CD4-positive, alpha-beta T cell treated with Interferon gamma for 1 hour (primary cell): ENCODE measurements at places on chromosomes 6 and 20.

DNA sequence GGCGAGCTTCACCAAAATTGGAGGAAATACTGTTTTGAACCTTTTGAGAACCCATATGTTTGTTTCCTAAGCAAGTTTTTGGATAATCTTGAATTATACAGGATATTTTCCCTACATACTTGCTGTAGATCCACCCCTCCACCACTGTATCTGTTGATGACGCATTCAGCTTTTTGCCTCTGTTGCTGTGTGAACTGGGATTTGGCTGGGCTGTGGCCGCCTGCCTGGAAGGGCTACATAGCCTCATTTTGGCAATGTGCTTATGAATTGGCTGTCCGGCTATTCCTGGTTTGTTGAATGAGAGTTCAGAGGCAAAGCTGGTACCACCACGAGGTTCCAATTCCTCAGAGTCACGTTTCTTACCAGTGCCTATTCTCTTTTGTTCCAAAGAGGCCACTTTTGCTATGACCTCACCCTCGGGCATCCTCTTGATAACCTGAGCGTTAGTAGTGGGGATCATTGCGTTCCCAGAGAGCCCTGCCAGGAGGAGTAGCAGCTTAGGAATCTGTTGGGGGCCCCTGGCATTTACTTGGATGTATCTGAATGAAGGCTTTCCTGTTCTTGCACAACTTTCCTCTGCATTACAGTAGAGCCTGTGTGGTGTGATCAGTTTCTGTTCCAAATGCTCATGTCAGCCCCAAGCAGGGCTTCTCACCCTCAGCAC is 6.4 kb downstream of the FAM83D start:
- no peak for DNase-seq

GRCh38 chr6:111667931-111668330 is 62.3 kb upstream of the TRAF3IP2 start:
- no peak for DNase-seq

DNA sequence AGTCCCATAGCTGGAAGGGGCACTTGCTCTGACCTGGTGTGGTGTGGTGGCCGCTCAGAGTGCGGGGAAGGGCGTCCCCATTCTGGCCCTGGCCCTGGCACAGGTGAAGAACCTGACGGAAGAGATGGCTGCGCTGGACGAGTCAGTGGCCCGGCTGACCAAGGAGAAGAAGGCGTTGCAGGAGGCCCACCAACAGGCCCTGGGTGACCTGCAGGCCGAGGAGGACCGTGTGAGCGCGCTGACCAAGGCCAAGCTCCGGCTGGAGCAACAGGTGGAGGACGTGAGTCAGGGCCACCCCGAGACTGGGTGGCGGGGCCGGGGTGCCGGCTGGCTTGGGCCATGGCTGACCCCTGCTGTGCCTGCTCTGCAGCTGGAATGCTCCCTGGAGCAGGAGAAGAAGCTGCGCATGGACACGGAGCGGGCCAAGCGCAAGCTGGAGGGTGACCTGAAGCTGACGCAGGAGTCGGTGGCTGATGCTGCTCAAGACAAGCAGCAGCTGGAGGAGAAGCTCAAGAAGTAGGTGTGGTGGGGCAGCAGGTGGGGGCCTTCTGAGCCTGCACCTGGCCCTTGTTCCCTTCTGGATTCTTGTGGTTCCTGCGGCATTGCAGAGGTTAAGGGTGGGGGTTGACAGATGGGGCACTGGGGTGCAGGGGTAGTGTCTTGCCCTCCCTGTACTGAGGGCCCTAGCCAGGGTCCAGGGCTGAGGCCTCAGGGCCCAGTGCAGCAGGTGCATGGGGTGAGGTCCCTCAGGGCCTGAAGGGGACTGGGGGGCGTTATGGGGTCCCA is 40.8 kb downstream of the MYH7B start:
- DNase-seq: no peak

GRCh38 chr6:45613656-45614055 is 235.9 kb upstream of the SUPT3H start:
- no peak for DNase-seq

- DNase-seq: peak; percentile 33
Observed at GRCh38 chr20:19212821-19213502, 520 bp downstream of the SLC24A3 start.

DNA sequence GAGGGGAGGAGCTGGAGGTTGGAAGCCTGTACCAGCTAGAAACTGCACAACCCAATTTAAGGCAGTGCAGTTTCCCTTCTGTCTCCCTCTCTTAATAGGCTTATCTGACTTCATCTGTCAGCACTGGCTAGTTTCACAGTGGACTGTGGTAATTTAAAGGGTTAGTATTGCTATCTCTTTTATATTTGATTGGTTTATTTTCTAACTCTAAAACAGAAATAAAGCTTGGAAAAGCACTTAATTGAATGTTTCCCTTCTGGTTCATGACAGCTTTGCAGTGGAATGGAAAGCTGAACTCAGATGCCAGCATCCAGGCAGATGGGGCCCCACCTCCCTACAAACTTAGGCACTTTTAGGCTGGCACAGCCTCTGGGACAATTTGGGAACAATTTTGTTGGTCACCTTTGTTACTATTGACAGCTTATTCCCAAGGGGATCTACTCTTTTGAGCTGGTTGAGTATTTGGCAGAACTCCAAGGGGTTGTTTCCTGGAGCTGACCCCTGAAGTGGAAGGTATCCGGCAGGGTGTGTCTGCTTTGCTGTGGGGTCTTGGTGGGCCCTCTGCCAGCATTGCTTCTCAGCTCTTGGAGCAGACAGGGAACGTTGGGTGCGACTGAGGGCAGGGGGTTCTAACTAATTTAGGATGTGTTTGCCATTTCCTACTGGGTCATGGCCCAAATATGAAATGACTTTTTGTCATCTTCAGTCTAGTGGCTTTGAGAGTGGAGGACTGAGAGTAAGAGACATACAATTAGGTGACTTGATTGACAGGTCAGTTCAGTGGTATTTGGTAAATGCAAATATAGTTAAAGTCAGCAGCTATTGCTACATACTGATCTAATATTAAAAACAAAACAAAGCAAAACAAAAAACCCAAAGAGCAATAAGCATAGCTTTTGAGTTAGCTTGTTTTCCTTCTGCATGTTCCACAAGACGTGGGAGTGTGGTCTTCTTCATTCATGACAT is 9.3 kb downstream of the SH3BGRL2 start:
- no peak for DNase-seq

GRCh38 chr6:158764183-158764849 is 54.9 kb downstream of the EZR start:
- DNase-seq: no peak

- DNase-seq: no peak
Observed at GRCh38 chr6:49713346-49713745, at the start of gene CRISP2. CRISP2 (minus strand) TSS chr6:49713543; CDS start chr6:49709196, 4,347 bp downstream.

DNA sequence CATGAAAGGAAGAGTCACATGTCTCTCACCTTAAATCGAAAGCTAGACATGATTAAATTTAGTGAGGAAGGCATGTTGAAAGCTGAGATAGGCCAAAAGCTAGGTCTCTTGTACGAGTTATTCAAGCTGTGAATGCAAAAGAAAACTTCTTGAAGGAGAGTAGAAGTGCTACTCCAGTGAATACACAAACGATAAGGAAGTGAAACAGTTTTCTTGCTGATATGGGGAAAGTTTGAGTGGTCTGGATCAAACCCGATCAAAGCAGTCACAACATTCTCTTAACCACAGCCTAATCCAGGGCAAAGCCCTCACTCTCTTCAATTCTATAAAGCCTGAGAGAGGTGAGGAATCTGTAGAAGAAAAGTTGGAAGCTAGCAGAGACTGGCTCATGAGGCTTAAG is 1.9 kb upstream of the TPD52L1 start:
- no peak for DNase-seq

- DNase-seq: no peak
Observed at GRCh38 chr6:28429781-28430180, 13.5 kb downstream of the ZSCAN23 start.

DNA sequence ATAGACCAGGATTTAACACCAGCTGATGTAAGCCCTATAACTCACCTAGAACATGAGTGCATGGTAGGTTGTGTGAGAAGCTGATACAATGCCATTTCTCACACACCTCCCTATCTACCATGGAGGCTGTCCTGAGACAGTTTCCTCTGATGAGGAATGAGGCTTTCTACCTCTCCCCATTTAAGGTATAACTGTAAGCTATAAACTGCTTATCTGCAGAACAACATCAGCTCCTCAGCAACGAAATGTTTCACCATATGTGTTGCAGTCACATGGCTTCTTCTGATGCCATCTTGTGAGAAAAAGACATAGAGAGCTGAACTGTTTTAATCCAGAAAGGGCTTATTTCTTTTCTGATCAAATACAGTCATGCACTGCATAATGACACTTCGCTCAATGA is 20.7 kb downstream of the ZKSCAN3 start:
- no peak for DNase-seq

DNA sequence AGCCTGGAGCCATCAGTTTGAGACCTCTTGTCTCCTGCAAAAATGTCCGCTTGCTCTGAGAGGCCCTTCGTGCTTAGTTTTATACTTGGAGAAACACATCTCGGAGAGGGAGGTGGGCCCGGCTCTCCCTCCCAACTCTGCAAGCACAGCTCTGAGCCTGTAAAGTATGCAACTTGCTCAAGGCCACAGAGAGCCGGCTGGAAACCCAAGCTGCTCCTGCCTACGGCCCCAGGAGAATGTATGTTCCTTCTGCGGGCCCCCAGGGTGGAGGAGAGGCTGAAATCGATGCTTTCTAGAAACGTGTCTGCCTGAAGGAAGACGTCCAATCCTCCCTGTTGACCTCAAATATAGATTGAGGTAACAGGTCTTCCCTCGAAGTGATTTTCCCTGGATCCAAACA is 205.4 kb downstream of the PREX1 start:
- DNase-seq: no peak

DNA sequence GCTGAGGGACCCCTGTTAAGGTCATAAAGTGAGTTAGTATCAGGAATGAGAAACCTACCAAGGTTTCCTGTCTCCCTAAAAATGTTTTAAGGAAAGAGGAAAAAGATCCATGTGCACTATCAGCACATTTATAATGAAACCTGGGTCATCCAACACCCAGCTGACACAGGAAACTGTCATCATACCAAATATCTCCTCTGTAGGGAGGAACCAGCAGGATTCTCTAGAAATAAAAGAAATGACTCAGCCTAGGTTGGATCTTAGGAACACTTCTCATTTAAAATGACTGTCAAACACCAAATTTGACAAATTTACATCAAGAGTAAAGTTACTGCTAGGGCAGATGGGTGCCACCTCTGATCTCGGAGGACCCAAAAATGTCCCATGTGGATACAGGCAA is 21.7 kb downstream of the GFOD1 start:
- no peak for DNase-seq

DNA sequence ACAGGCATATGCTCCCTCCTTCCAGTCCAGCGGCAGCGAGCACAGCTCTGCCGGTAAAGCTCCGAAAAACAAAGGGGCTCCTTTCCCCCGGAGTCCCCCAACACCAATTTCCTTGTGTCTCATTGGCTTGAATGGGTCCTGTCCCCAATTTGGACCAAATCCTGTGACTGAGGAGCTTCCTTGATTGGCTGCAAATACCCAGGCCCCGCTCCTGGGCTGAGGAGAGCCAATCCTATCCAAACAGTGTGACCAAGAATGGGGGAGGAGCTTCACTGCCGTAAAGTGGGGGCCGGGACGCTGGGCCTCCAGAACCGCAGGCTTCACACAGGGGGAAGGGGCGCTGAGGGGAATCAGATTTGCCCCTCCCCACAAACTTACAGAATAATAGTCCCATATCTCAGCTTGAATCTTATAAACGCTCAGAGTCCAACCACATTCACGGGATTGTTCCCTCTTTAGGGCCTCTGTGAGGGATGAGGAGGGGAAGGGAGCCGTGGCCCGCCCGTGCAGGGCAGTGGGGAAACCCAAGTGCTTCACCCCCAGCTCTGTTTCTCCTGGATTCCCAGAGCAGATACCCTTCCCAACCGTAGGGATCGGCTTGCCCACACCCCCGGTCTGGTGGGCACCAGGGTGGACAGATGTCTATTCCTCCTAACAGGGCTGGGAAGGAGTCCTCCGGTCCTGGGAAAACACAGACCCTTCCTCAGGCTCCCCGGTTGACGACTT is 141.0 kb upstream of the MLN start:
- no peak for DNase-seq

DNA sequence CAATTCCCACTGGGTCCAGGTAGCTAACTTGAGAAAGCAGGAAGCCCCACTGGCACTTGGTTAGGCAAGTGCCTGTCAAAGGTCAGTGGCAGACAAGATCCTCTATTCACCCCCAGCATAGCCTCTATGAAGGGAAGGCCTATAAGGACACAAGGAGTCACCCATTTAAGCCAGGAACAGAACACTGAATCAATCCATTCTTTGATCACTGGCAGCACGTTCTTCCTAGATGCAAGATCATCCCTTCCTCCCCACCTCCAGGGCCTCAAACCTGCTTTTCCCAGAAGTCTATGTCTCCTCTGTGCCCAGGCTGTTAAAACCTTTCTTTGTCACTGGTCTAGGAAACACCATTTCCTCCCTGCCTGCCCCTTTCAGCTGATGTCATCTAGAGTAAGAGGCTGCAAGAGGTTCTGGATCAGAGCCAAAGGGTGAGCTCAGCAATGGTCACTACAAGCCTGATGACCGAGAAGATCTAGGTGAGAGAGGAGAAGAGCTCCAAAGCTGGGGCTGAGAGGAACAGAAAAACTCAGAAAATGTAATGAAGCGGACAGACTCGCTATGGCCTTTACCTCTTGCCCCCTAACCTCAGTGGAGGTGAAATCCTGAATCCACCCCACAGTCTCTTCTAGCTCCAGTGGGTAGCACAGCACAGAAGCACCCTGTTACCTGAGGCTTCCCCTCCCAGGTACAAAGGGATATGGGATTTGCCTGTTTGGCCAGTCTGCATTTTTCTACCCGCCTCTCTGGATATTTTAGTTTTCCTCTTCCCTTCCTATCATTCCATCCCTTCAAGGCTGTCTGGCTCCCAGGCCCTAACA is 1.8 kb downstream of the GTPBP2 start:
- peak; percentile 53 for DNase-seq

DNA sequence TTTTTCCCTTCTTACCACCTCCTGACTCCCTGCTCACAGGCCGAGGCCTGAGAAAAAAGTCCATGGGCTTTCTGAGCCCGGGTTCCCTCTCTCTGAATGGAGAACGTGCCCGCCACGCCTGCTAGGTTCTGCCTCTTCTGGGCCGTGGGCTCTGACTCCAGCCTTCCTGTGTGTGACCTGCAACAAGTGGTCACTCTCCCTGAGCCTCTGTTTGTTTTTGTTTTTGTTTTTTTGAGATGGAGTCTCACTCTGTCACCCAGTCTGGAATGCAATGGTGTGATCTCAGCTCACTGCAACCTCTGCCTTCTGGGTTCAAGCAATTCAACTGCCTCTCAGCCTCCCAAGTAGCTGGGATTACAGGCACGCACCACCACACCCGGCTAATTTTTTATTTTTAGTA is 17.9 kb upstream of the VSTM2L start:
- no peak for DNase-seq

GRCh38 chr6:168979254-168979653 is 274.4 kb downstream of the THBS2 start:
- no peak for DNase-seq

- DNase-seq: no peak
Observed at GRCh38 chr20:58751979-58752378, 59.4 kb downstream of the NPEPL1 start.

DNA sequence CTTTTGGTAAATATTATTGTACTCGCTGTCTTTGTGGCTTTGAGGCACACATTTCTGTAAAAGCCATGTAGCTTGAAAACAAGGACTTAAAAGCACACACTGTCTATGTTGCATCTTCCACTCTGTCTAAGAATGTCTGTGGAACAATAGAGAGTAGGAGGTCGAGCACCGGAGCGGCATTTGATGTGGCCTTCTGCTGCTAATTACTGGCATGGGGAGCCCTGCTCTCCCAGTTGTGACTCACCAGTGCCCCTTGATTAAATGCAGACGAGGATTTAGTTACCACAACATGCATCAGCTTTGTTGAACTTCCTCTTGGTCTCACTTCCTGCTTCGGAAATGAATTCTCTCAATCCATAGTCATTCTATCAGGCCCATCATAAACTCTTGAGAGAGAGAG is 680.7 kb upstream of the SLC35B3 start:
- no peak for DNase-seq
